Stimulated activated CD4-positive, alpha-beta T cell treated with anti-CD3 and anti-CD28 coated beads, Interleukin-1b, Interleukin-23, amount 100 ng/mL, for 1 hour (primary cell): ENCODE measurements at places on chromosomes 2 and 18.

GRCh38 chr2:189179570-189179950 is at the start of gene COL5A2:
Gene COL5A2 (minus strand): TSS chr2:189179761. CDS start chr2:189179604, 157 bp downstream.
- no peak for DNase-seq

GRCh38 chr2:233672886-233673285 is 1.2 kb downstream of the UGT1A9 start:
- no peak for DNase-seq

GRCh38 chr2:240300840-240301239 is 134.6 kb upstream of the GPC1 start:
- no peak for DNase-seq

GRCh38 chr2:186894478-186894877 is 45.5 kb upstream of the ZSWIM2 start:
- DNase-seq, result no peak

DNA sequence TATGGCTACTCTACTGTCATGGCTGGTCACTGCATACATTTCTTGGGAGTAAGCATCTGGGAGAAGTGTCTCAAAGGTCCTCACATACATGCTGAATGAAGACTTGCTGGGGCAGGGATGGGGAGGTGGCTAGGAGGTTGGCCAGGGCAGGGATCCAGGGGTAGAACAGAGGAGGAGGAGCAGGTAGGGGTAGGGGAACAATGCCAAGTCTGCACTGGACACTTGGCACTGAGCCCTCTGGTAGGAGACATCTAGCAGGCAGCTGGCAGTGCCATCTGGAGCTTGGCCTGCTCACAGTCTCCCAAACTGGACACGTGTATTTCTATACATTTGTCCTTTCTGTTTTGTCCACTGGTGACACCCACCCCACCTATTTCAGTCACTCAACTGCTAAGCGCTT is 62.7 kb upstream of the REV1 start:
- DNase-seq, result no peak
